ENCODE measurements at places on chromosomes 4 and X. TPM values are rescaled to one million over a fixed set of nuclear protein-coding genes. Genes with fewer than 3 reads are reported as not detected.
A peak's percentile ranks its signal among the peaks of the same experiment; 100 is the strongest.

GRCh38 chrX:93741811-93742210 lies 67.8 kb downstream of the FAM133A start:
- H3K4me1 ChIP-seq = no peaks in the 10 kb centered on the region
- H3K36me3 ChIP-seq = no peaks in the 10 kb centered on the region
- H3K27me3 ChIP-seq = no peaks in the 10 kb centered on the region
- H3K4me3 ChIP-seq = no peak overlapping the region
- DNase-seq = no peak

GRCh38 chr4:176508780-176509331 lies 189.1 kb downstream of the SPCS3 start:
- no peak for DNase-seq
- no peaks in the 10 kb centered on the region for H3K4me1 ChIP-seq
- no peaks in the 10 kb centered on the region for H3K27me3 ChIP-seq

Gene S100P
- not detected for total RNA-seq

Gene AMTN
- total RNA-seq = not detected

GRCh38 chr4:5139141-5139540 lies 87.9 kb downstream of the STK32B start:
- no peaks in the 10 kb centered on the region for H3K27me3 ChIP-seq
- H3K4me3 ChIP-seq = no peak overlapping the region
- H3K36me3 ChIP-seq = no peaks in the 10 kb centered on the region
- H3K4me1 ChIP-seq = no peaks in the 10 kb centered on the region
- no peak overlapping the region for H3K27ac ChIP-seq

- no peak for DNase-seq
- H3K27ac ChIP-seq = no peak overlapping the region
- no peak overlapping the region for H3K4me3 ChIP-seq
- no peaks in the 10 kb centered on the region for H3K27me3 ChIP-seq
- H3K4me1 ChIP-seq = no peaks in the 10 kb centered on the region
- no peaks in the 10 kb centered on the region for H3K36me3 ChIP-seq
Measured at GRCh38 chr4:167779280-167779679, 313.1 kb upstream of the ANXA10 start.

Gene GATA1
- total RNA-seq = not detected

Gene MAGED4
- total RNA-seq = 96.3 TPM

DNA sequence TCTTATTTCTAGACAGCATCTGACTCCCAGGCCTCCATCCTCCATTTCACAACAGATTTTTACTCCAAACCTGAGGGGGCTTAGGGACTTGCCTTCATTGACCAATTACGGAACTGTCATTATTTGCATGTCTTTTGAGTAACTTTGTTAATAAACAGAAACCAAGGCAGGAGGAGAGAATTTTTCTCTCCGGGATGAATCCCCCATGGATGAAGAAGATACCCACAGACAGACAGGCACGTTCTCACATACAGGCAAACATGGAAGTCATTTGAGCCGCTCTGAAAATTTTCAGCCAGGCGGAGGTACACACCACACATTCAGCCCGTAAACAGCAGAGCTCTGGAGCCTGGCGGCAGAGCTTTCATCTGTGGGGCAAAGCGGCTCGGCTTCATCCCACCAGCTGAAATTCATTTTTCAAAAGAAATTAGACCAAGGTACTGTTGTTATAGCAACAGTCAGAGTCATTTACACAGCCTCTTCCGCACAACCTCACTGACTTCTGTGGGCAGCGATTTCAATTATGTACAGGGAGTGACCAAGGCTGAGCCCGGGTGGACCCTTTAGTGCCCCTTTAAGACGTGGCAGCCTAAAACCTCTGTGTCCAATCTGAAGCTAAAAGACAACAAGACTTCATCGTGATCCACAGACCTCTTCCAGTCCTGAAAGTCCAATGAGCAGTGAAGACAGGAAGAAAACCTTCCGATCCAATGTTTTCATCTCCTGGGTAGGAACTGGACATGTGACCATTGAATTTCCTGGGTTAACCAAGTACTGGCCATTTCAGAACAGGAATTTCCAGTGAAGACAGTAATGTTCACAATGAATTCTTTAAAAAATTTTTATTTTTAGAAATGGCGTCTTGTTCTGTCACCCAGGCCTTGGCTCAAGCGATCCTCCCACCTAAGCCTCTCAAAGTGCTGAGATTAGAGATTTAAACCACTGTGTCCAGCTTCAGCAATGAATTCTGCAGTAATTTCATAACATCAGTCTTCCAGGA lies 237.0 kb downstream of the MGST2 start:
- H3K4me3 ChIP-seq = peak overlapping the region; percentile 13
- H3K4me1 ChIP-seq = peaks cover 9% of the 10 kb centered on the region
- H3K27ac ChIP-seq = no peak overlapping the region
- H3K36me3 ChIP-seq = no peaks in the 10 kb centered on the region

Gene RTL9
- total RNA-seq = 0.91 TPM

DNA sequence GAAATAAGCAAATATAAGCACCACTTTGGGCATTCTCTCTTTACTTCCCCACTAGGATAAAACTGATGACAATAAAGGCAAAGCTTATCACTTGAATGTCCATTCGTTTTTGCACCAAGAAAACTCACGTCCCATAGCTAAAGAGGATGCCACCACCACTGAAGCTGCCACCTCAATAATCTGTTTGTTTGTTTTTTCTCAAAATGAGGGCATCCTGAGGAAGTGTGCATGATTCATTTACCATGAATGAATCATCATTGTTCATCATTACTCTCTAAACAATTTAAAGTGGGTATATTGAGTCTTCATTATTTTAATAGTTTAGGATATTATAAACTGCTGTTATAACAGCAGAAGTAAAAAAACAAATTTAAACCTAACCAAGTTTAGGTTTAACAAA lies 168.2 kb downstream of the DCTD start:
- peaks cover 27% of the 10 kb centered on the region for H3K4me1 ChIP-seq
- DNase-seq = no peak
- H3K27me3 ChIP-seq = no peaks in the 10 kb centered on the region
- H3K27ac ChIP-seq = no peak overlapping the region

- no peak for DNase-seq
- H3K27me3 ChIP-seq = no peaks in the 10 kb centered on the region
- no peak overlapping the region for H3K4me3 ChIP-seq
- peaks cover 13% of the 10 kb centered on the region for H3K36me3 ChIP-seq
- H3K27ac ChIP-seq = no peak overlapping the region
Measured at GRCh38 chr4:186666750-186667149, 56.9 kb downstream of the FAT1 start.

Gene PLAC8
- 27.8 TPM for total RNA-seq

DNA sequence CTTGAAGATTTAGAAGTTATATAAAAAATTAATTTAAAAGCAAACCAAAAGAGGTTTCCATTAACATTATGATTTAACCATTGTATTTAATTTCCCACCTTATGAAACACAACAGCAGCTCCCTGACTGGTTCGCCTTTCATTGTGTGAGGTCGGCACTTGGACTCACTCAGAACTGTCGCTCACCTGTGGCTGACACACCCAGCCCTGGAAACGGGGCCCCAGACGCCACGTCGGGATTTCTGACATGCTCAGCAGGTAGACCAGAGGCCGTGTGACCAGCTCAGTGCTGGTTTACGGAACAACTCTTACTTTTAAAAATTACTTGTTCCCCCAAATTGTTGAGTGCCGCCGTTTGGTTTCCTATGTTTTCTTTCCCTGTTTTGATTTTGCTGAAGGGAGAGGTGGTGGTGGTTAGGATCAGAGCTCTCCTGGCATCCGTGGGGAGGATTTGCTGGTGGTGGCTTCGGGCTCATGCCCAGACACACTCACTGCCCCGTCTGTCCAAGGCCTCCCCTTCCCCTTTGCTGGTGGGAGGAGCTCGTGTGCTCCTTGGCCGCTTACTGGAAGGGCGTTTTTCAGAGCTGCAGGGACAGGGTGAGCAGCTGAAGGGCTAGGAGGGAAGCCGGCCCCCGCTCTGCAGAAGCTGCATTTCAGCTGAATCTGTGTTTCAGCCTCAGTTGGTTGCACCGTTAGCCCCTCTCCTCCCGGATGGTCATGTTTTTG lies 59.2 kb downstream of the CPLX1 start:
- H3K36me3 ChIP-seq = peaks cover 30% of the 10 kb centered on the region
- no peak overlapping the region for H3K4me3 ChIP-seq
- peaks cover 12% of the 10 kb centered on the region for H3K4me1 ChIP-seq

Gene CUL4B
- total RNA-seq = 101 TPM

DNA sequence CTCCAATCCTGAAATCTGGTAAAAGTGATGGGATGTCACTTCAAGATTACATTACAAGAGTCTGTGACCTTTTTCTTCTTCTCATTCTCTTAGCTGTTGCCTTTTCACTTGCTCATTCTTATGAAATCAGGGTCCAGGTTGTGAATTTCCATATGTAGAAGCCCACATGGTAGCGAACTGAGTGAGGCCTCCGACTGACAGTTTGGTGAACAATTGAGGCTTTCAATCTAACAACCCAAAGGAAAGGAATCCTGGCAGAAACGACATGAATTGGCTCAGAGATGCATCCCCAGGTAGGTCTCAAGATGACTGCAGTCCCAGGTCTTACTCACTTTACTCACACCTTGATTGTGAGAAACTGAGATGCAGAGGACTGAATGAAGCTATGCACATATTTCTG lies 203.4 kb upstream of the FAT4 start:
- no peak overlapping the region for H3K27ac ChIP-seq
- no peaks in the 10 kb centered on the region for H3K4me1 ChIP-seq
- H3K27me3 ChIP-seq = no peaks in the 10 kb centered on the region
- H3K36me3 ChIP-seq = no peaks in the 10 kb centered on the region
- no peak for DNase-seq

DNA sequence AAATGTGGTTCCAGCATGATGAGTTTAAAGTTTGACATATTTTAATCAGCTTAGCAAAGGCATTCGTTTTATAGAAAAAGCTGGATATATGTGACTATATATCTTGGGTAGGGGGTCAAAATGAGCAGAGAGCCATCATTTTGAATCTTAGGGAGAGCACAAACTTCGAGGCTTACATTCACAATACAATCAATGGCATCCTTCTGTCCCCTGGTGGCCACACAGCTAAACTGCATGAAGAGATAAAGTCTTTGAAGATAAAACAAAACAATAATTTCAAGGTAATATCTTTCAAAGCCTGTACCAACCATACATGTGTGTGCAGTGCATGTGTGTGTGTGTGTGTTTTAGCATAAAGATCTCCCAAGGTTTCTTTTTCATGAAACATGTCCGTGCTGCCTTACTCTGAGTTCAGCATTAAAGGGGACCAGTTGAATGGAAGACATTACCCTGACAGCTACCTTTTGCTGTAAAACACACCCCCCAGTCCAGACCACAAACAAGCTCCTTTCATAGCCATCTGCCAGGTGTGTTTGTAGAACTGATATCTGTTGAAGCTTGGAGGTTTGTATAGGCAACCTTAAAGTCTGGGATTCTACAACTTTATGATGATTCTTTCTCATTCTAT lies 22.0 kb downstream of the DYNLT3 start:
- no peak overlapping the region for H3K27ac ChIP-seq
- H3K36me3 ChIP-seq = no peaks in the 10 kb centered on the region
- H3K27me3 ChIP-seq = no peaks in the 10 kb centered on the region
- H3K4me1 ChIP-seq = no peaks in the 10 kb centered on the region
- no peak overlapping the region for H3K4me3 ChIP-seq

DNA sequence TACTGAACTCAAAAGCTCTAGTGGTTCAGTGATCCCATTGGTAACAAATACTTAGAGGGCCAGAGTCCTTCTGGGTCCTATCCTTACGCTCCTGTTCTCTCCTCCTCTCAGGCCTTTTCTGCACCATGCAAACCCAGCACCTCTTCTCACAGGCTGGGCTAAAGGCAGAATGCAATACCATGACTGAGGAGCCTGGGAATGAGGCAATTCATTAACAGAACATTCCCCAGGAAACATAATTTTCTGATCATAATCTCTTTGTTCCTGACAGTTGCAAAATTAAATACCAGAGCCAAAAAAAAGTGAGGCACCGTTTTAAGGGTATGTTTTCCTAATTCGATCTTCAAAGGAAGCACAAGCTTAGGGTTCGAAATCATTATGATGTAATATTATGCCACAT lies 9.0 kb downstream of the SORBS2 start:
- no peak overlapping the region for H3K27ac ChIP-seq
- H3K4me1 ChIP-seq = no peaks in the 10 kb centered on the region
- DNase-seq = no peak
- no peaks in the 10 kb centered on the region for H3K27me3 ChIP-seq

Gene OPRPN
- total RNA-seq = not detected

DNA sequence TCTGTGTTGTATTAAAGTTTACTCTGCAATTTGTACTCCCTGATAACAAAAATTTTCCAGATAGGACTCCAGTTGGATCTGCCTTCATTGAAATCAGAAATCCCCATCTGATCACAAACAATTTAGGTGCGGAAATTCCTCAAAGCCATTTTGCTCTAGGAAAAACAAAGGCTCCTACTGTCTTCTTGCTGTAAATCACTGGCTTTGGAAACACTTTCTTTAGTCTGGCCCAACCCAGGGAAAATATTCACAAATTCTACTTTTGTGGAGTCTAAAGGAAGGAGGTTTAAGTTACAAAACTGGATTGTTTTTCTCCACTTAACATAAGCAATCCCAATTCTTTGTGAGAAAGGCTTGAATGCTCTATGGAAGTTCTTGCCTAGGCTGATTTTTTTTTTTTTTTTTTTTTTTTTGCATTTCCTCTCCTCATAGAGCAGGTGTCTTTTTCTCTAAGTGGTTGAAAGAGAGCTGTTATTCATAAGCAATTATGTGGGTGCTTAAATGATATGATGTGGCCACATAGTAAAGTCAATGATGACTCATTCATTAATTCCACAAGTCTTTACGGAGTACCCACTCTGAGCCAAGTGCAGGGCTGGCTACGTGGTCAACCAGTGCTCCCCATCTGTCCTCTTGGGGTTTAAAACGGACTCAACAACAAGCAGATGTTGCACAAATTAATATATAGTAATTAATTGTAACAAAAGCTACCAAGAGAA lies 261.4 kb downstream of the LDB2 start:
- H3K4me1 ChIP-seq = no peaks in the 10 kb centered on the region
- no peak overlapping the region for H3K27ac ChIP-seq
- H3K27me3 ChIP-seq = no peaks in the 10 kb centered on the region
- no peak overlapping the region for H3K4me3 ChIP-seq
- DNase-seq = peak; percentile 62

- no peak overlapping the region for H3K4me3 ChIP-seq
- no peaks in the 10 kb centered on the region for H3K36me3 ChIP-seq
- peaks cover 3% of the 10 kb centered on the region for H3K4me1 ChIP-seq
- no peak for DNase-seq
- H3K27ac ChIP-seq = no peak overlapping the region
- no peaks in the 10 kb centered on the region for H3K27me3 ChIP-seq
Measured at GRCh38 chrX:77502951-77503525, 55.8 kb downstream of the FGF16 start.

GRCh38 chr4:16893141-16893651 lies 5.2 kb downstream of the LDB2 start:
- H3K27ac ChIP-seq = peak overlapping the region; percentile 55
- H3K4me1 ChIP-seq = peaks cover 18% of the 10 kb centered on the region
- H3K27me3 ChIP-seq = no peaks in the 10 kb centered on the region
- no peaks in the 10 kb centered on the region for H3K36me3 ChIP-seq
- H3K4me3 ChIP-seq = peak overlapping the region; percentile 7

GRCh38 chr4:156732634-156733033 lies 239.0 kb downstream of the PDGFC start:
- no peak overlapping the region for H3K27ac ChIP-seq
- no peaks in the 10 kb centered on the region for H3K36me3 ChIP-seq

GRCh38 chrX:81662381-81662780 lies 460.5 kb downstream of the SH3BGRL start:
- H3K27ac ChIP-seq = no peak overlapping the region
- H3K27me3 ChIP-seq = no peaks in the 10 kb centered on the region
- no peaks in the 10 kb centered on the region for H3K4me1 ChIP-seq
- H3K36me3 ChIP-seq = no peaks in the 10 kb centered on the region

- DNase-seq = peak; percentile 89
- peaks cover 37% of the 10 kb centered on the region for H3K4me1 ChIP-seq
- H3K4me3 ChIP-seq = no peak overlapping the region
- no peaks in the 10 kb centered on the region for H3K27me3 ChIP-seq
- H3K36me3 ChIP-seq = no peaks in the 10 kb centered on the region
- H3K27ac ChIP-seq = no peak overlapping the region
Measured at GRCh38 chr4:128225148-128225547, 62.5 kb downstream of the PGRMC2 start.
